Amniotic epithelial cell (primary cell): ENCODE measurements at places on chromosomes 1 and 21.

DNA sequence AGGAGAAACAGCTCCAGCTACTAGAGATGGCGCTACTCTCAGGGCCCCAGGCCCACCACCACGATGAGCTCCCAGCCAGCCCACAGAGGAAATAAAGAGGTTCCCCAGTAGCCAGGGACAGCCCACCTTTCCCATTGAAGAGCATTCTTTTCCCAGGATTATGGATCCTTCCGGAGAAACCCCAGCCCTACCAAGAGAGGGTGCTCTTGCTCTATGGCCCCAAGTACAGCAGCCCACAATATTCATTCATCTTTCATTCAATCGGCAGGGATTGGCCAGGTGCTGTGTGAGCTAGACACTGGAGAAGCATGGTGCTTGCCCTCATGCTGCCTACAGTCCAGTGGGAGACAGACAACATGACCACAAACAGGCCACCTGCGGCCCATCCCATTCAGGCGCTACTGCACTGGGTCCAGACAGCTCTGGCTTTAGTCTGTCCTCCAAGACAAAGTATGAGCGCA lies 29.9 kb downstream of the PMVK start:
- DNase-seq: peak; percentile 14

DNA sequence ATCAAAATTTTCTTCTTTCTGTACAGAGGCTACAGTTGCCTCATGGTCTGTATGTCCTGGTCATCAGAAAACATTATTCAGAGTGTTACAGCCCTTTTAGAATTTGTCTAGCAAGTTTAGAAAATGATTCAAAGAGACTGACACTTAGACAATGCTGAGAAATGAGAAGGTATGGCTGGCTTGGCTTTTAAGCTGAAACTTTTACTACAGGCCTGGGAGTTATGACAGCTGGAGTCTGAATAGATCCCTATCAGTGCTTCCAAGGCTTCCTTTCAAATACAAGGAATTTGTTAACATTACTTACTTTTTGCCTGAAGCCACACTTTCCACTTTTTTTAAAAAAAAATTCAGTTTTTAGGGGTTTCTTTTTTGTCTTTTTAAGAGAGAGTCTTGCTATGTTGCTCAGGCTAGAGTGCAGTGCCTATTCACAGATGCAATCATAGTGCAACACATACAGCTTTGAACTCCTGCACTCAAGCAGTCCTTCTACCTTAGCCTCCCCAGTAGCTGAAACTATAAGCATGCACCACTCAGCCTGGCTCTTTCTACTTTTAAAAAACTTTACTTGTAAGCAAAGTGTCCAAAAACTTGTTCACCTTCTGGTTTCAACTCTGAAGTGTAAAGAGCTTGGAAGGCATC lies 10.5 kb upstream of the COP1 start:
- no peak for DNase-seq

DNA sequence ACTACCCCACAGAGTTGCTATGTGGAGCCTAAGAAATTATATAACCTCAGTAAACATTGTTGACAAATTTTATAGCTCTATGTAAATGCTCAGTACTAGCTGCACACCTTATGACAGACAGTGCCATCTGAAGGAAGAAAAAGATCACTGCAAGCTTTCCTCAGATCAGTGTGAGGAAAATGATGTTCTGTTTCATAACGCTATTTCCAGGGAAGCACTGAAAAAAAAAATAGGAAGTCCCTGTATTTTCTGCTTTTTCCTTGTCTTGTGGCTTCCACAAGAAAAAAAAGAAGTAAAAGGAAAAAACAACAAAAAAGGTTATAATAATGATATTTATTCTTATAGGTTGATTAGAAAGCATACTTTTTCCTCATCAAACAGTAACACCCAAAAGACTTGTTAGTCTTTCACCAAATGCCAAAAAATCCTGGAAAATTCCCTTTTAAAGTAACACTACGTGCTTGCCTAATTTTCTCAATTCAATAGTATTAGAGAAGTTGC lies 23.2 kb downstream of the LYST start:
- peak; percentile 65 for DNase-seq

DNA sequence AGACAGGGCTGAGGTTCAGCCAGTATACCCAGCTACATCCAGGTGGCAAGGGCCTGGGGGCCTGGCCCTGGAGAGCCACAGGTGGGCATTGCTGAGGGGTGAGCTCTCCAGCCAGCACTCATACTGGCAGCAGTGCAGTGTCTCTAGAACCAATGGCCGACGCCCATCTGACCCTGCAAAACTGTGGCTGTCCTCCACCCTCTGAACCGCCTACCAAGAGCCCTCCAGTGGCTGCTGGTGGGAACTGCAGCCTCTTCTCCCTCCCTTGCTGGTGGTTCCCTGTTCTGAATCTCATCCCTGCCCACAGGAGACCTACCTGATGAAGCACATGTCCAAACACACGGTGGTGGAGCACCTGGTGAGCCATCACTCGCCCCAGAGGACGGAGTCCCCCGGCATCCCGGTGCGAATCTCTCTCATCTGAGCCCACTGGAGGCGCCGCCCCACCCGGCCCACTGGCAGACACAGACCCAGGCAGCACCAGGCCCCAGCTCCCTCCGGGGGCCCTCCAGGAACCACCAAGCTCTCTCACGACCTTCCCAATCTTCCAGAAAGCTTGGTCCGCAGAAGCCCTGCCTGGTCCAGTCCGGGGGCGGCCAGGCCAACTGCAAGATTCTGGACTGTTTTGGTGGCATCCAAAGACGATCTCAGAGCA lies 22.1 kb downstream of the A3GALT2 start:
- DNase-seq: peak; percentile 50

- DNase-seq: peak; percentile 4
Measured at GRCh38 chr1:3899754-3900149, 320 bp downstream of the C1orf174 start.

DNA sequence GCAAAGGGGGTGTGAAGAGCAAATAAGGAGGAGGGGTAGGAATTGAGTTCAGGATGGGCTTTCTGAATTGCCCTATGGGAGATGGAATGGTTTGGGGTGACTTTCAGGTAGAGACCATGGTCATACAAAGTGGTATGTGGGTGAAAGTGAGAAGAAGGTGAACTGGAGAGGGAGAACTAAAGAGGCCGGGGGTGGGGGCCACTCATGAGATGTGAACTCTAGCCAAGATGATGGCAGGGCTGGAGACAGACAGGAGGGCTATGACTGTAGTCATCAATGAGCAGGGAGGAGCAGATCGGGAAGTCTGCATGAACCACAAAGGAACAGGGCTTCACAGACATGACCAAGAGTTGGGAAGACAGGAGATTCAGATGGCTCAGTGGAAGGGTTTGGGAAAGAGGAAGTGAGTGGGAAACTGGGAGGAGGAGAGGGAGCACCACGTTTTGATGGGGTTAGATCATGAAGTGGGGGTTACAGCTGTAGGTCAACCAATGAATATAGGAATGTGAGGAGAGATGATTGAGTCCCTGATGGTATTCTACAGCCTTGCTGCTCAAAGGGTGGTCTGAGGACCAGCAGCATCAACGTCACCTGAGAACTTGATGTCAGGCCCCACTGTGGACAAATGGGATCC lies 20.7 kb upstream of the LRRC8D start:
- no peak for DNase-seq

- DNase-seq: peak; percentile 44
Measured at GRCh38 chr21:18499761-18500376, 96.3 kb upstream of the TMPRSS15 start.

- DNase-seq: peak; percentile 86
Measured at GRCh38 chr1:100187912-100188311, 9.9 kb upstream of the LRRC39 start.

DNA sequence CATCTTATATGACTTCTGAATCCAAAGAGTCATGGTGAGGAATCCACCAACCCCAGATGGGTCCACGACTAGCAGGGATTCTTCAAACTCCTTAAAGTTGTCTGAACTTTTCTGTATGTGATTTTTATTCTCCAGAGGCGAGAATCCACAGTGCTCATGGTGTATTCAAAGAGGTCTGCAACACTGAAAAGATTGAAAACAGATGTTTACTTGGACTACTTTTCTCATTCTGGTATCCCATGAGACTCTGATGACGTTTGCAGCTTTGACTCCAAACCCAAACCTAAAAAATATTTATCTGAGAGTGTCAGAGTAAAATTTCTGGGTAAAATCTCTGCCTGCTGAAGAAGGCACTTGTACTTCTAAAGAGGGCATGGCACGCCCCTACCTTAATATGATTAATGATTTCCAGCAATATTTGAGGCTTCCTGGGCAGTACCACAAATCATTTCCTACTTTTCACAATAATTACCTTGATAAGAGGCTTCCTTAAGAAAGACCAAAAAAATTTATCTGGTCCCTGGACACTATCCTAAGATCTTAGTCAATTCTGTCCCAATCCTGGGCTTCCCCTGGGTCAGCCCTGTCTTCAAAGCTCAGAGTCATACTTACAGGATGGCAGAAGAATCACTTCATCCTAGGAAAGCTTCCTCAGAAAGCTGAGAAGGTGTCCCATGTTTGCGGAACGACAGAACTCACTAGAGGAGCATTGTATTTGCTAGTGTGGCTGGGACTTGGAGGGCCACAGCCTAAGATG lies 76.5 kb upstream of the MAP10 start:
- DNase-seq: no peak

- no peak for DNase-seq
Measured at GRCh38 chr1:63099188-63099587, 223.2 kb upstream of the FOXD3 start.

DNA sequence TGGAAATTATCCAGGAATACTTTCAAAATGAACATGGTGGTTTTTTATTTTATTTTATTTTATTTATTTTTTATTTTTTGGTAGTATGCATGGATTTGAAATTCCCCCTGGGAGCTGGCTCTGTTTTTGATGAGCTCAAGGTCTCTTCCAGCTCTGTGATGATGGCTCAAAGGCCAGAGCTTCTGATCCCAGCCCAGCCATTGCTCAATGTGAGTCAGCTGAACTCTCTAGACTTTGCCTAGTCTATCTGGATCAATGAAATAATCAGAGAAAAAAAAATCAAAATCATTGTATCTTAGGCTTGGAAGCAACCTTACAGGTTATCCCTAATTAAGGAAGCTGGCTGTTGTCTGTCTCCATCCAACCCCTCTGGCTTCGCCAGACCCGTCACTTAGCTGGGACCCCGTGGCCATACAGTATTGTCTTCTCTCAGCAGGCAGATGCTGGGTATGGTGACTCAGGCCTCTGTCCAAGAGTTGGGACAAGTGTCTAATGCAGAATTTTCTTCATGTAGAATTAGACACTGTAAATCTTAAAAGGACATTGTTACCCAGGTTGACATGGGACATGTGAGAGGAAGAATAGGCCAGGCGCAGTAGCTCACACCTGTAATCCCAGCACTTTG lies 90.2 kb upstream of the LPGAT1 start:
- DNase-seq: no peak

- DNase-seq: no peak
Measured at GRCh38 chr1:47662068-47662467, 224.2 kb downstream of the FOXD2 start.

DNA sequence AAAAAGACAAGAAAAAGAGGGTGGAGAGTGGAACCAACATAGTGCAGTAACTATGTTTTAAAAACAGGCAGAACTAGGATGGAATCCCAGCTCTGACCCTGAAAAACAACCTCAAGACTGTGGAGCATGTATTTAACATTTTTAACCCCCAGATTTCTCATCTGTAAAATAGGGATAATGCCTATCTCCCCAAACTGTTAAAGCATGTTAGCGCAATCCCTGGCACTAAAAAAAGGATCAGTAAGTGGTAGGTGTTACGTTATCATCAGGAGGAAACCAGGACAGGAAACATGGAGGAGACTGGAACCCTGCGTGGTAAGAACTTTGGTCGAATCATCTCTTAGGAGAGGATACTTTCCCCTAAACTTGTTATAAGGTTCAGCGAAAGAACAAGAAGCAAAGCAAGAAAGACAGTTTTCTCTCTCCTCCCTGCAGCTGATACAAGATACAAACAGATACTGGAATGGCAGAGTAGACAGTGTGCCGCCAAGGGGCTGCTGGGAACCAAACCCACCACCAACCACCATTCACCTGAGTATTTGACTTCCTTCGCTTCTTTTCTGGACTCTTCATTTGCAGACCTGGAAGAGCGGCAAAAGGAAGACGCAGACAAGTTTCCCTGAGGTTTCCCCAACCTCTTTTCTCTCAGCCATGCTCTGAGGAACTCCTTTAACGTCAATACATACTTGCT lies 991 bp downstream of the PYGO2 start:
- DNase-seq: peak; percentile 14

DNA sequence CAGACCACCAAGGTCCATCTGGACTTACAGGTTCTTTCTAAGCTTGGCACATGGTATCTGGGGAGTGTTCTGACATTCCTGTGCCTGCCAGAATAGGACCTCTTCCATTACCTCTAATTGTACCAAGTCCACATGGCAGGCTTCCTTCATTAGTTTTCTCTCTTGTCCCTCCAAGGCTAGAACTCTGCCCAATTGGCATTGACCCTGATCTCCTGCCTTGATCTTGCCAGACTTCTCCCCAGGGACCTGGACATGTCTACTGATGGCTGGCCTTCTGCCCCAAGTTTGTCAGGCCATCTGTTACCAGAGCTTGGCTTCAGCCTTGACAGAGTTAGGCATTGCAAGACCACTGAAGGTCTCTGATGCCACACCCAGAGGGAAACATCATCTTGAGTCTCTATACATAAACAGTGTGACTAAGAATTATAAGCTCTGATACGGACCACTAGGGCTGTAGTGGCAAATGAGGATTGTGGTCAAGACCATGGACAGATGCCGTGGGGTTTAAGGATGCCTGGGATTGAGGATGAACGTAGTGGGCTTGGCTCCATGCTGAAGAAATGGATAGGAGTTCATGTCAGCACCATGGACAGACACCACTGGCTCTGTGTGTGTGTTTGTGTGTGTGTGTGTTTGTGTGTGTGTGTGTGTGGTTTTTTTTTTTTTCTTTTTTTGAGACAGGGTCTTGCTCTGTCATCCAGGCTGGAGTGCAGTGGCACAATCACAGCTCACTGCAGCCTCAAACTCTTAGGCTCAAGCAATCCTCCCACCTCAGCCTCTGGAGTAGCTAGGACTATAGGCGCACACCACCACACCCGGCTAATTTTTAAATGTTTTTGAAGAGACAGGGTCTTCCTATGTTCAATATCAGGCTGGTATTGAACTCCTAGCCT lies 19.5 kb upstream of the PSMB2 start:
- DNase-seq: peak; percentile 81

- peak; percentile 60 for DNase-seq
Measured at GRCh38 chr1:44113095-44113609, 5.5 kb upstream of the KLF17 start.

DNA sequence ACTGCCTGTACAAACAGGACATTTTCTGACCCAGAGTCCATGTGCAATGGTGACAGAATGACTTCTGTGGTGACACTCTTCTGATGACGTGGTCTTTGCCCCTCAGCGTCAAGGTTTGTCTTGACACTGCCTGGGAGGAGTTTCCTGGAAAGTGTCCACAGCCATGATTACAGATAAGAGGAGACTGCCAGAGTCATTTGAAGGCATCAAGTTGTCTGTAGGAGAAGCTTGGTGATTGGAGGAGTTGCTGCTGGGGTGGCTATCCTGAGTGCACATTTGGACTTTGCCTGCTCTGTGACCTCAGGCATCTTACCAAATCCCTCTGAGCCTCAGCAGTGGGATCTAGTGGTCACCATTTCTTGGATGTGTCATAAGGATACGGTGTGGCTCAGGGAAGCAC lies 17.7 kb downstream of the TCHHL1 start:
- no peak for DNase-seq

DNA sequence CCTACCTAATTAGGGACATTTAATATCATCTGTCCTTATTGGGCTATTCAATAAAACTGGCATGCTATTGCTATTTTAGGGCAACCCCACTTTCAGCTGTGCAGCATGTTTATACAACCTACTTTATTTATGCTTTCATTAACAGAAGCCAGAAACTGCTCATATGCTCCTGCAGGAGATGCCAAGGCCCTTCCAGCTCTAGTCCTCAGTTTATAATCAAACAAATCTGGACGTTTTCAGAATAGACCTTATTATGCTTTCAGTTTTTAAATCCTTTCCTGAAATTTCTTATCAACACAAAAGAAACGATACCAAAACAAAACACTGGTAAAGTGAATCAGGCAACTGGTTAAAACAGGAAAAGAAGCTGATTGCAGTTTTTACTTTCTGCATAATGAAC lies 53.2 kb downstream of the PTGS2 start:
- no peak for DNase-seq
